Inflammatory macrophage treated with lipopolysaccharide for 4 hours (primary cell): ENCODE measurements at places on chromosomes 7 and 10.

- DNase-seq, result no peak
These were observed 308.1 kb upstream of the PFKP start for GRCh38 chr10:2759233-2759632.

DNA sequence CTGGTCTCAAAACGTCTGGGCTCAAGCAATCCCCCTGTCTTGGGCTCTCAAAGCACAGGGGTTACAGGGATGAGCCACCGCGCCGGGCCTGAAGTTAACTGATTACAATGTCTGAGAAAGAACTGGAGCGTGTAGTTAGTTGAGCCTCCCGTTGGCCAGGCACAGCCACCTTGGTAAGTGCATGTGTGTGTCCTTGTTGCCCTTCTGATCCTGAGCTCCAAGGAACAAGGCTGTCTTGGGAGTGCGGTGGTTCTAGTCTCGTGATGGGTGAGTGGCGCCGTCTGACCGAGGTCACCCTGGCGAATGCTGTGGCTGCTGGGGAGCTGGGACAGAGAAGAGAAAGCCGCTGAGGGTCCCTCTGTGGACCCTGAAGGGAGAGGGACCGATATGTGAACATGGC, 50.5 kb downstream of the PITRM1 start:
- no peak for DNase-seq

- DNase-seq, result peak; percentile 20
These were observed 58.1 kb downstream of the PRTFDC1 start for GRCh38 chr10:24894309-24894708.

DNA sequence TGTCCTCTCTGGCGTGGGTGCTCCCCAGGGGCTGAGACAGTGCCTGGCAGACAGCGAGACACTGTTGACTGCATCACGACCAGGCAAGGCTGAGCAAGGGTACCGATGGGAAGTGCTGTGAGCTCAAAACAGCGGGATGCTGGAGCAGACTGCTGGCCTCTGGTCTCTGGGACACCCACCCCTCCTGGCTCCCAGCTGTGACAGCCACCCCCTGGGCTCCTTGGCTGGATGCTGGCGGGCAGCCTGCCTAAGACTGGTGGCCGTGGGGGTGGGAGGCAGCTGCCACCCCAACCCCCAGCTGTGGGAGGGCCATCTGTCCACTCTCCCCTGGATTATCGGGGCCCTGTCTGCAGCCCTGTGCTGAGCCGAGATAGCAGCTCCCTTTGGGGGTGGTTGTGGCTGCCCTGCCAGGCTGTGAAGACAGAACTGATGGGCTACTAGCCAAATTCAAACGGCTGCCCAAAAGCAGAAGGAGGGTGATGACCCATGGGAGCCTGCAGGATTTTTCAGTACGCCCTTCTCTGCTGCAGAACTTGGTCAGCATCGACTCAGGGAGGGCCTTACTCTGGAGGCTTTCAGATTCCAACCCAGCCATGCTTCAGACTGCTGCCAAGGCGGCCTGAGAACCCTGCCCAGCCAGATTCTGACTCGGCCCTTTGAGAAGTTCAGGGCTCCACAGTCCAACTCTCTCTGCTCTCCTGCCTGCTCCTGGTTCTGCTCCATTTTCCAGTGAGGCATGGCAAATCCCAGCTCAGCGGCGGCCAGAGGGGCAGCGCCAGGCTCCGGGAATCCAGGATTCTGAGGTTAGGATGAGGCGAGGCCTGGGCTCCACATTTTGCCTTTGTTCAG, 125.3 kb downstream of the NEURL1 start:
- DNase-seq, result peak; percentile 33

GRCh38 chr10:32273336-32273735, 73.6 kb downstream of the EPC1 start:
- DNase-seq, result peak; percentile 61

DNA sequence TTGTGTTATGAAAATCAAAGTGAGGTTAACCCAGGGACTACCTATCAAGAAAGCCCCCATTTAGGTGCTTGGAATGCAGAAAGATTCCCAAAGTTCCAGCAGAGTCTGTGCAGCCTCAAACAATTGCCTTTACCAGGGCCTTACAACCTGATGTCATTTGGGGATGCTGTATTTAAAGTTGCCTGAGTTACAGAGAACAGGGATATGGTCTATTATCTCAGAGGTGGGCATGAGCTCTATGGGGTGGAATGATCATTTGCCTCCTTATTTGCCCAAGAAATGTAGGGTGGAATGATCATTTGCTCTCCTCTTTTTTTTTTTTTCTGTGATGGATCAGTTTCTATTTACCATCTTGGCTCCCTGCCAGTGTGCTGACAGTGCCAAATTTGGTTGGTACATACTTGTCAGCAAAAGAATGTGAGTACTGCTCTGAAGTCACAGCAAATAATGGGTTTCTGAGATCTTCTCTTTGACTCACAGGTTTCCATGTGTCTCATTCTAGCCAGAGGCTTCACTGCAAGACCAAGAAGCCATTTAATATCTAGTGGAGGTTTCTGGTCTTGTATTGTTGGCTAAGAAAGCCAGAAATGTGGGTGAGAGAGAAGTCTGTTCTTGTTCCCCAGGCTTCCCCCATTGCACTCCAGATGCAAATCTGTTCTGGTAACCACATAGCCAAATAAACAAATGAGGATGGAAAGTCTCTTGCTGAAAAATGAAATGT, 45.5 kb upstream of the ZNRF2 start:
- DNase-seq, result peak; percentile 93

DNA sequence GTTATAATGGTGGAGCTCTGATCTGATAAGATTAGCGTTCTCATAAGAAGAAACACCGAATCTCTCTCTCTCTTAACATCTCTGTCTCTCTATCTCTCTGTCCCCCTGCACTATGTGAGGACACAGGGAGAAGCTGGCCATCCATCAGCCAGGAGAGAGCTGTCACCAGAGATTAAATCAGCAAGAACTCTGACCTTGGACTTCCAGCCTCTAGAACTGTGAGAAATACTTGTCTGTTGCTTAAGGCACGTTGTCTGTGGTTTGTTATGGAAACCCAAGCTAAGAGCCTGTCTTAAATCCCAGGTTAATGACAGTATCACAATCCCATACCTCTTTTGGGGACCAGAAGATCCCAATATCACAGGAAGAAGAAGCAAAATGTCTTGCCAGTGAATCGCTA, 132.0 kb upstream of the AKR1E2 start:
- no peak for DNase-seq

GRCh38 chr7:37920849-37921805, 687 bp downstream of the EPDR1 start:
- peak; percentile 35 for DNase-seq

DNA sequence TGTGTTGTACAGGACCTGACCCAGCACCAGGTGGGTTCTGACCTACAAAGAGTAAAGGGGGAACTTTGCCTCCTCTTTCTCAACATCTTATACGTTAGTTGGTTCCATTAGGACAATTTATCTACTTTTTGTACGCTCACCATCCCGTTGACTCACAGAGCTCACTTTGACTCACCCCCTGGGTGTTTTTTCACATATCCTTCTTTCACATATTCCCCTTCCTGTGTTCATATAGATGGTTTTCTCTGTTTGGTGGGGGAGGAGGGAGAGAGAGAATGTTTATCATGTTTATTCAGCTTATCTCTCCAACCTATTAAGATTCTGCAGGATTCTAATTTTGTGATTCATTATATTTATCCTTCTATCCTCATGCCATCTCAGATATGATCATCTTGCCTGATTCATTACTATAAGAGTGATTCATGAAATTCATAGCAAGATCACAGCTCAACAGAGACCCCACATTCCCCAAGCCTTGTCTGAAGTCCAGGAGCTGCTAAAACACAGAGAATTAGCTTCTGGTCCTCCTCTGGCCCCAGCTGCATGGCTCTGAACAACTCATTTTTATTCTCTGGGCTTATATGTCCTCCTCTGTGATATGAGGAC, 37.2 kb downstream of the PRSS2 start:
- no peak for DNase-seq

- peak; percentile 47 for DNase-seq
These were observed 5.0 kb downstream of the MYO1G start for GRCh38 chr7:44973610-44974401.

DNA sequence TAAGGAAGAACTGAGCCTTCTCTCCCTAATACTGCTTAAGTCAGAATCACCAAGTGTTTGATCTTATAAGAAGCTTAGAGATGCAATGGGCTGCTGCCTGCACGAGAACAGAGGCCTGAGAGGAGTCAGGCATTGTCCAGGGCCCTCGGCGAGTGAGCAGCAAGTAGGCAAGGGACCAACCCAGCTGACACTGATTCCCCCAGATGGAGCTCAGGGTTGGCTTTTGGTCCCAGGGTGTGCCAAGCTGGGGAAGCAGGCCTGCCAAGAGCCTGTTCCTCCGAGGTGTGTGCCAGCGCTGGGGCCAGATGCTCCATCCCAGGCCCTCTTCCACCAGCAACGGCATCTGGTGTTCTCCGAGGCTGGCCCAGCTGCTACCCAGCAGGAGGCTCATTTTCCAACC, 222.0 kb upstream of the ZMIZ1 start:
- no peak for DNase-seq

- peak; percentile 76 for DNase-seq
These were observed 148.6 kb upstream of the SVIL start for GRCh38 chr10:29783201-29783947.

DNA sequence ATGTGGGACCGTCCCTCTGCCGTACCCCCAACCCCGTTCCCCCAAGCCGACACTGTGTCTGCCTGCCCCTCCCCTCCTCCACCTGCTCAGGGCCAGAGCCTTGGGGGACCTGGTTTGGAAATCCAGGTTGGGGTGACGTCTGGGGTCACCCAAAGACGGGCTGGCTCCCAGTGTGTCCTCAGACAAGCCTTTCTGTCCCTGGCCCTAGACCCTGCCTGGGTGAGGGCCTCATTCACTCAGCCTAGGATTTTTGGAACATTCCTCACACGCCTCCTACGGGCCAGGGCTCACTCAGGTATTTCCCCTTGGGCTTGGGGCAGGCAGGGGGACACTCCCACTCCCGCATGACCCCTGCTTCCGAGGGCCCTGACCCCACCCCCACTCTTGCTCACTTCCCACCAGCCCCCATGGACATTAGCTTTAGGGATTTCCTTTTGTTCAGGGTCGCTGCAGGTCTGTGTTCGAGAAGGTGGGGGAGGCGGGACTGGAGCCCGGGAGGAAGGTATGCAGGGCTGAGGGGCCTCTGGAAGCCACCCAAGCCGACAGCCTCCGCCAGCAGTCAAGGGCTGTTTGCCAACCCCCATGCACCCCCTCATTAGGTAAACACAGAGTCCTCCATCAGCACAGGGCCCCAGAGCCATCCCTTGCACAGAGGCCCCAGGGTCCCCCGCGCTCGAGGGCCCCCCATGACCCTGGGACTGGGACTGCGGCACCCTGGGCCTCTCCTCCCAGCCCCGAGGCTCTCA, 35.1 kb downstream of the PDGFA start:
- no peak for DNase-seq

DNA sequence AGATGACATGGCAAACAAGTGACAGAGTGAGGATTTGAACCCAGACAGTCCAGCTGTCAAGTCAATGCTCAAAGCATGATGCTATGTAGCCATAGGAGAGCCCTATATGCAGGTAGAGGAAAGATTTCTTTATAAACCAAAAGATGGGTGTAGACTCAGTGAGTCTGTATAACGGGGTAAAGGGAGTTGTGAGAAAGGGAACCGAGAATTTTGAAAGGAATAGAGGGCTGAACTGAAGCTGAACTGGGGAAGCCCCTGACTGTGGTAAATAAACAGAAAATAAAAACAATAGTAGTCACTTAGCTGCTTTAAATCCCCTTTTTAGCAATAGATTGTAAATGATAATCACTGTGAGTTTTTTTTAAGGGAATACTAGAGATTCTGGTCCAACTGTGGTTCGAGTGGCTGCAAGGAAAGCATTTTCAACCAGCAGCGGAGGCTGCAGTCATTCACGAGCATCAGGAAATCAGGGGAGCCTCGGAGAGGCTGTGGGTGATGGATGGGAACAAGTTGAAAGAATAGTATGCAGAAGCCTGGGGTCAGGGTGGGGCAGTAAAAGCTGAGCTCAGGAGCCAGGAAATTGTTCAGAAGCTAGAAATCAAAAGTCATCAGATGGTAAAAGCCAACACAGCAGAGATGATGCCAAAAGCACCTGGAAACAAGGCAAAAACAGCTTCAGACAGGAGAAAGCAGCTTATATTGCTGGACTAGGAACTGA, 393.5 kb downstream of the GFRA1 start:
- DNase-seq, result no peak

- DNase-seq, result peak; percentile 74
These were observed 63.0 kb downstream of the INSIG1 start for GRCh38 chr7:155360495-155361345.

GRCh38 chr10:96366508-96366907, 7.7 kb upstream of the OPALIN start:
- no peak for DNase-seq

- DNase-seq, result peak; percentile 27
These were observed 4.3 kb downstream of the SNX8 start for GRCh38 chr7:2309889-2310331.

GRCh38 chr10:93468461-93469213, 13.5 kb downstream of the MYOF start:
- DNase-seq, result no peak

DNA sequence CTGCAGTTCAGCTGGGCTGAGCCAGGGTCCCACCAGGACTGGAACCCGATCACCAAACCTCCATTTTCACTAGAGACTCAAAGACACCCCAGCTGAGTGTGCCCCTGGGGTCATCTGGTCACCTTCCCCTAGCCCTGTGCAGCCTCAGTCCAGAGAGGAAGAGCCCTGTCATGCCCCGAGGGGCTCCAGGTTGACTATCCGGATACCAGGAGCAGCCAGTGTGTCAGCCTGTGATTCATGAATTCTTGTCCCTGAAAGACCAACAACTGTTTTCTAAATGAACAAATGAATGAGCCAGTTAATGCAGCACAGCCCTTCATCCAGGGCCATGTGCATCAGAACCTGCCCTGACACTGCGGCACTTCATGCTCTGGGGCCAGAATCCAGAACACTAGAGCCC, 201.9 kb upstream of the TCERG1L start:
- no peak for DNase-seq

- DNase-seq, result no peak
These were observed 647.3 kb upstream of the GHITM start for GRCh38 chr10:83492004-83492403.

GRCh38 chr7:68246189-68246633, 1249.6 kb downstream of the TYW1 start:
- DNase-seq, result no peak
